ENCODE measurements at places on chromosomes 1 and 21.

- DNase-seq: no peak
These were observed 121.1 kb upstream of the SYT6 start for GRCh38 chr1:114274621-114275317.

DNA sequence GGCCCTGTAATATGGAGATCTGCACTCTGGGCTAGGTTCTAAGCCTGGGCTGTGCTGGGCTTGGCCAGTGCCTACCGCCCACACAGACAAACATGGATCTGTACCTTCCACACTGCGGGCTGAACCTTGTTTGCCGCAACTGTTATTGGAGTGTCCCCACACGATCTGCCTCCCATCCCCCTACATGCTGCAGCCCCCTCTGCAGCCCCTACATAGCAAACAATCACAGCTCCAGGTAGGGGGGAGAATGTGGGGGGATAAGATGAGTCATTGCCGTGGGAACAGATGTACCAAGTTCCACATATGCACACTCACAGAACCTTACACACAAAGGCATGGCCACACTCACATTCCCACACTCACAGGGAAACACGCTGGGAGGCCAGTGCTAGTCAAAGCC, 2.1 kb upstream of the HCRTR1 start:
- DNase-seq: no peak

DNA sequence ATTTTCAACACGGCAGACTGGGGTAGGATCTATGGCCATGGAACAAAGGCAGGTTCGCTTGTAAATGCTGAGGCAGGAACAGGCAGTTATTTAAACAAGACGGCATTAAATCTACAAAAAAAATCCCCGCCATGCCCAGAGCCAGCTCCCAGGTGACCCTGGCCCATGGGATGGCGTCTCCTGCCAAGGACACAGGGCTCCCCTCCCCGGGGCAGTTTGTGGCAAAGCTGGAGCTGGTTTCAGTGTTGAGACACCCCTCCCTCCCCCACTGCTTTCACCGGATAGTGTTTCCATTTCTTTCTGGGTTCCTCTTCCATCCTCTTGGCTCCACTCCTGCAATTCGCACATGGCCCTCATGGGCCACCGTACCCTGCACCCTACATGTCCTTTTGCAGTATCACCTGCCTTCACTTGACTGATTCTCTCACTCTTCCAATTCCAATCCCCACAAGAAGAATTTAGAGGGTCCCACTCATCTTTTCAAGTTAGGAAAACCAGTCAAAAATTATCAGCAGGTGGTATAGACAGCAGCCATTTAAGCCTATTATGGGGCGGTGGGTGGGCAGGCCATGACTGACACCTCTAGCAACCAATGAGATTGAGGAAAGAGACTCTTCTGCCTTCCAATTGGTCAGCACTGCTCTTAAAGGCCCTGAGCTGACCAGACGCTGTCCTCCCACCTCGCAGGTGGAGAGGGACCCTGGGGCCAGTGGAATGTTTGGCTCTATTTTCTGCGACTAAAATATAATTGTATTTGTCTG, 52.0 kb downstream of the OLIG1 start:
- peak; percentile 30 for DNase-seq

- no peak for DNase-seq
These were observed 22.7 kb downstream of the CLDN8 start for GRCh38 chr21:30193201-30193600.

GRCh38 chr1:3902571-3903091, 2.6 kb upstream of the C1orf174 start:
- DNase-seq: no peak

- DNase-seq: no peak
These were observed 45.1 kb downstream of the CDC7 start for GRCh38 chr1:91545506-91546300.

Measured in GM03348 (cell line).